ENCODE measurements at places on chromosomes 3 and 15. TPM values are rescaled to one million over a fixed set of nuclear protein-coding genes. Genes with fewer than 3 reads are reported as not detected.

The AQR gene
- 31.3 TPM for total RNA-seq

The CCR8 gene
- total RNA-seq = not detected

The ISLR gene
- not detected for total RNA-seq

The ADCY5 gene
- not detected for total RNA-seq

The HRG gene
- total RNA-seq = not detected

The SOX2 gene
- total RNA-seq = not detected

The DYNLT2B gene
- total RNA-seq = 11.2 TPM

The ACAN gene
- not detected for total RNA-seq

The ZNF662 gene
- not detected for total RNA-seq

The CEP97 gene
- total RNA-seq = 10.2 TPM

The DLEC1 gene
- total RNA-seq = not detected

The PP2D1 gene
- not detected for total RNA-seq

The WWTR1 gene
- total RNA-seq = 19.7 TPM

The RBP2 gene
- 2.5 TPM for total RNA-seq

The ST8SIA2 gene
- not detected for total RNA-seq

The CLDND1 gene
- total RNA-seq = 50.8 TPM

The RNF168 gene
- total RNA-seq = 22.9 TPM

The NUTM1 gene
- not detected for total RNA-seq

The RTP3 gene
- 0.09 TPM for total RNA-seq

The C2CD4B gene
- total RNA-seq = not detected

The TLR9 gene
- not detected for total RNA-seq

The SNTN gene
- total RNA-seq = not detected

The PLAAT1 gene
- total RNA-seq = not detected

The CCNB2 gene
- 80.9 TPM for total RNA-seq

The KBTBD8 gene
- 16.2 TPM for total RNA-seq

The SENP2 gene
- total RNA-seq = 62.6 TPM

The BLM gene
- total RNA-seq = 11.8 TPM

The C3orf20 gene
- 0.04 TPM for total RNA-seq

The TRAT1 gene
- total RNA-seq = not detected

The DZIP1L gene
- total RNA-seq = 1.1 TPM

The PTPN9 gene
- total RNA-seq = 16.6 TPM

The ECE2 gene
- not detected for total RNA-seq

The SLITRK3 gene
- total RNA-seq = not detected

The DNAH12 gene
- 0.11 TPM for total RNA-seq

The CPEB1 gene
- total RNA-seq = 0.07 TPM

The DUOXA1 gene
- not detected for total RNA-seq

The B4GALT4 gene
- total RNA-seq = 23.8 TPM

The GNB4 gene
- total RNA-seq = 0.36 TPM

The GP9 gene
- total RNA-seq = not detected

The CHST13 gene
- total RNA-seq = 43.1 TPM

The ABI3BP gene
- not detected for total RNA-seq

The IL17RE gene
- 14.5 TPM for total RNA-seq

The CYP8B1 gene
- total RNA-seq = 0.90 TPM
